Amniotic stem cell (primary cell): ENCODE measurements at places on chromosomes 1 and 21.

DNA sequence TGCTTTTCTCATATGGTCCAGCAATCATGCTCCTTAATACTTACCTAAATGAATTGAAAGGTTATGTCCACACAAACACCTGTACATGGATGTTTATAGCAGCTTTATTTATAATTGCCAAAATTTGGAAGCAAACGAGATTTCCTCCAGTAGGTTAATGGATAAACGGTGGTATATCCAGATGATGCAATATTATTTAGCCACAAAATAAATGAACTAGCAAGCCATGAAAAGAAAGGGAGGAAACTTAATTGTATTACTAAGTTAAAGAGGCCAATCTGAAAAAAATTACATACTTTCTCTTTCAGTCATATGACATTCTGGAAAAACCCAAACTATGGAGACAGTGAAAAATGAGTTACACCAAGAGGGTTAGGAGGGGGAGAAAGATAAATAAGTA lies 76.3 kb upstream of the LRRC7 start:
- no peak for DNase-seq

GRCh38 chr1:32111789-32112188 lies 3.9 kb downstream of the KPNA6 start:
- no peak for DNase-seq

DNA sequence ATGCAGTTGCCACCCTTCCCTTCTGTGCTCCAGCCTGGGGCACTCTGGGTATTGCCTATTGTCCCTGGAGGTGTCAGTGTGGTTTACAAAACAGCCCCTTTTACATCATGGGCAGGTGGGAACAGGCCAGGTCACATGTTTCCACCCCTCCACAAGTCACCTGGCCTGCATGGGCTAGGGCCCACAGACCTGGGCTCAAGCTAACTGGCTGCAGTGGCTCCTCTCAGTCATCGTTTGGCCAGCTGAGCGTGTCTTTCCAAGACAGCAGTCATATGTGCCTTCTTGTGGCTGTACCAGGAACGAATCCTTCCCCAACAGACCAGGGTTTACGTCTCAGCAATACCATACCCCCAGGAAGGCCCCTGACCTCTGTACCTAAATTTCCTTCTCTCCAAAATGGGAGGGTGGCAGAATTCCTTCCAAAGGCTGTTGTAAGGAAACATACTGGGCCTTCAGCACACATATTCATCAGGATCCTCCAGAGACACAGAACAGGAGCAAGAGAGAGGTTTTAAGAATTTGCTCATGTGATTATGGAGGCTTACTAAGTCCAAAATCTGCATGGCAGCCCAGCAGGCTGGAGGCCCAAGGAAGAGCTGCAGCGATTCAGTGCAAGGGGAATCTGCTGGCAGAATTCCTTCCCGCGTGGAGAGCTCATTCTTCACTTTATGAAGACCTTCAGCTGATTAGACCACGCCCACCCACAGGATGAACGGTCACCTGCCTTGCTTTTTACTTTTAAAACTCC lies 10.6 kb upstream of the TAS1R2 start:
- no peak for DNase-seq

DNA sequence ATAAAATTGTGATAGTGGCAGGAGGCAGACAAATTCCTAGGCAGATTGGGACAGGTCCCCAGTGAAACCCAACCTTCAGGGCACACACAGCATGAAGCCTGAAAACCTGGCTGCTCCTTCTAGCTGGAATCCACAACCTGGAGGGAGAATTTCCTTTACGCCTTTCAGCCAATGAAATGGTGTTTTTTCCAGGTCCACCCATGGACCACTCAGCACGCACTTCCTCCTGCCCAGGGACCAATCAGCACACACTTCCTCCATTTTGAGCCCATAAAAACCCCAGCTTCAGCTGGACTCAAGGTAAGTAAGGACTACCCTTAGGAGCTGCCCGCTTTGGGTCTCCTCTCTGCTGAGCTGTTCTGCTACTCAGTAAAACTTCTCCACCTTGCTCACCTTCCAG lies 120.1 kb downstream of the AKT3 start:
- no peak for DNase-seq

DNA sequence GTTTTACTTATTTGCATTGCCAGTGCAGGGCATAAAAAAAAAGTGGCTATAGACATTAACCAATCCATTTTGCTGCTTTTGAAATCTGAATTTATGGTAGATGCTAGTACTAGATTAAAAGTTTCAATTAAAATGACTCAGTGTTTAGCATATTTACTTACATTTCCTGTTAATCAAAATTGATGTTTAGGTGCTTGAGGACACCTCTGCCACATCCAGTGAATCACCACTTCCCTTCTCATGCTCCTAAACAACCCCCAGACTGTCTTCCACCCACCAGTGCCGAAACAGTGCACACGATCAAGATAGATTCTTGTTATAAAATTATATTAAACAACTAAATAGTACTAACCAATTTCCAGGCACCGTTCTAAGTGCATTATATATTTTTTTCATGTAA lies 32.7 kb downstream of the HSD17B7 start:
- DNase-seq: no peak

DNA sequence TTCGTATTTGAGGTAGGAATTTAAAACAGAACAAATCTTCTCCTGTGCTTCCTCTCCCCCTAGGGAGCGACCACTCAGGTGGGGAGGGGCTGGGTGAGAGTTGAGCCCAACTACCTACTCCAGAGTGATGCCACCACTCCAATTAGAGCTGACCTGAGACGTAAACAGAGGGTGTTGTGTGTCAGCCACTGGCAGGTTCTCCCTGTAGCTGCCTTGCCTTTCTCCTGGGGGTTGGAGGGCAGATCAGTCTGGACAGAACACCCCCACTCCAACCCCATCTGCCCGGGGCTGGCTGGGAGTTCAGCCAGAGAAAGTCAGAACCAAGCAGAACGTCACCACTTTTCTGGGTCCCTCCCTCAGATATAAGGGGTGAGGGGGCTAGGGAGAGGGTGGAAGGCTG lies 2.0 kb downstream of the HPDL start:
- DNase-seq: no peak
